ENCODE measurements at places on chromosomes 5 and 9. TPM values are rescaled to one million over a fixed set of nuclear protein-coding genes. Genes with fewer than 3 reads are reported as not detected.
A peak's percentile ranks its signal among the peaks of the same experiment; 100 is the strongest.

- H3K4me3 ChIP-seq, result no peak overlapping the region
- no peaks in the 10 kb centered on the region for H3K27me3 ChIP-seq
- DNase-seq, result peak; percentile 34
- no peak overlapping the region for H3K27ac ChIP-seq
- H3K36me3 ChIP-seq, result peaks cover 73% of the 10 kb centered on the region
Measured at GRCh38 chr9:120856700-120857099, 14.0 kb upstream of the PSMD5 start.

DNA sequence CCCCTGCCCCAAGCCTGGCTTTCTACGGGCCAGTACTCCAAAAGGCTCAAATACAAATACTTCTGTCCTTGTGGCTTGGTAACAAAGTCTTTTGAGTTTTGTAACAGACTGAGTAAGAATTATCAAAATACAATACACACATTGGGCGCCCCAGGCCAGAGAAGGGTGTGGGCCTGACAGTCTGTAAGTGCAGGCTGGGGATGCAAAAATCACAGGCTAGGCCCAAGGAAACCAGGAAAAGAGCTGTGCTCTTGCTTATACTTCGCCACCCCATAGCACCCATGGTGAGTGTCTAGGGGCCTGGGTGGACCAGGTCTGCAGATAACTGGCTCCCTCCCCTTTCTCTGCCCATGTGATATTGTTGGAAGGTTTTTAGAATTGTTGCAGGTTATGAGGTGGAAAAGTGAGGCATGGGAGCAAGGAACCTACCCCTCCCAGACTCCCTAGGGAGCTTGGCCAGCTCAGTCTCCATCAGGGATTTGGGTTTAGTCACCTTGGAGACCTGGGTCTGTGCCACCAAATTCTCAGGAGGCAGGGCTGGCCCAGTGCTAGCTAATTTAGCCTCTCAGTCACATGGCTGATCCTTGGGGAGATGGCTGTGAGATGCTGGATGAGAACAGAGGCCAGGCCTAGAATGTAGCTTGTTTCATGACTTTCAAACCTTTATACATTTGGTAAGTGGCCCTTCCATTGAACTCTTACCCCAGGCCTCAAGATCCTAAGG lies 72.9 kb downstream of the TARS1 start:
- H3K27ac ChIP-seq, result no peak overlapping the region
- no peaks in the 10 kb centered on the region for H3K27me3 ChIP-seq
- H3K4me1 ChIP-seq, result no peaks in the 10 kb centered on the region
- H3K4me3 ChIP-seq, result no peak overlapping the region
- DNase-seq, result no peak

DNA sequence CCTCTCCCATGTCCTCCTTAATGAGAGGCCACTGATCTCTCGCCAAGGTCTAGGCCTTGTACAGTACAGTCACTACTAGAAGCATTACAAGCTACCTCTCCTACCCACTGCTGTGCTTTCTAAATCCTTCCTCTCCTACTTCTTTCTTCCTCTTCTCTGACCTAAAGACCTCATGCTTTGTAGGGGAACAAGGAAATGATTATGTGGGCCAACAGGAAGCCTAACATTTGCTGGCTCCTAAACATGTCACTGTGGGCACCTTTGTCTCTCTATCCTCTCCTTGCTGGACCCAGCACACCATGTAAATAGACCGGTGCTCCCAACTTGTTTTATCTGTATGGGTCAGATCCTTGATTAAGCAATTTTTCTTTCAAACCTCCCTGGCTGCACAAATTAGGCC lies 16.7 kb downstream of the SLC28A3 start:
- no peak for DNase-seq
- no peak overlapping the region for H3K4me3 ChIP-seq
- H3K4me1 ChIP-seq, result peaks cover 18% of the 10 kb centered on the region
- no peaks in the 10 kb centered on the region for H3K36me3 ChIP-seq
- no peak overlapping the region for H3K27ac ChIP-seq

- no peak overlapping the region for H3K27ac ChIP-seq
- no peaks in the 10 kb centered on the region for H3K36me3 ChIP-seq
- peaks cover 38% of the 10 kb centered on the region for H3K4me1 ChIP-seq
- H3K4me3 ChIP-seq, result no peak overlapping the region
Measured at GRCh38 chr5:66151030-66151429, 6.9 kb downstream of the SREK1 start.

- peak overlapping the region; percentile 54 for H3K27ac ChIP-seq
- H3K27me3 ChIP-seq, result no peaks in the 10 kb centered on the region
- DNase-seq, result no peak
- H3K36me3 ChIP-seq, result no peaks in the 10 kb centered on the region
Measured at GRCh38 chr5:56075361-56075760, 80.6 kb upstream of the IL6ST start.

GRCh38 chr9:5186416-5187169 lies 1.2 kb upstream of the INSL6 start:
- DNase-seq, result peak; percentile 3
- no peak overlapping the region for H3K27ac ChIP-seq
- H3K4me1 ChIP-seq, result no peaks in the 10 kb centered on the region
- H3K4me3 ChIP-seq, result no peak overlapping the region

DNA sequence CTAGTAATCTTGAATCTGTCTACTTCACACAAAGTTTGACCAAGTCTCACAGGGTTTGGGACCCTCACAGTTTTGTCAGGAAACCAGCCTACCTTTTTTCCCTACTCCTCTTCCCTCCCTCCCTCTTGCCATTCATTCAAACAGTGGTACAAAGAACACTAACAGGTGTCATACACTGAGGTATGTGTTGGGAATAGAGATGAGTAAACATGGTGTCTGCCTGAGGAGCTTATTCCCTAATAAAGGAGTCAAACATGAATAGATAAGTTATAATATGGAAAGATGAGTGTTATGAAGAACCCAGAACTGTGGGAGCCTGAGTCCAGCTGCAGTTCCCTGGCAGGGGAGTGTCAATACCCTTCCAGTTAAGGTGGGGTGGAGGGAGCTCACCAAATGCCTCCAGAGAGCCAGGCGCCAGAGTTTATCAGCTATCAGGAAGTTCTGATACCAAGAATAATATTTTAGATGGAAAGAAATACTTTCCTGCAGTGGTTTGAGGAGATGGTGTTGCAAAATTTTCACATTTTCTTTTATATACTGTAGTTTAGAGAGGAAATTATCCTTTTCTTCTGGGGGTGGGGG lies 183.4 kb upstream of the NR3C1 start:
- no peaks in the 10 kb centered on the region for H3K4me1 ChIP-seq
- no peak overlapping the region for H3K27ac ChIP-seq
- no peak overlapping the region for H3K4me3 ChIP-seq
- H3K36me3 ChIP-seq, result no peaks in the 10 kb centered on the region
- no peak for DNase-seq

GRCh38 chr5:91345461-91345860 lies 37.7 kb downstream of the ARRDC3 start:
- no peaks in the 10 kb centered on the region for H3K4me1 ChIP-seq
- peak; percentile 84 for DNase-seq
- no peak overlapping the region for H3K4me3 ChIP-seq
- no peak overlapping the region for H3K27ac ChIP-seq
- H3K27me3 ChIP-seq, result no peaks in the 10 kb centered on the region

- H3K27me3 ChIP-seq, result no peaks in the 10 kb centered on the region
- H3K27ac ChIP-seq, result no peak overlapping the region
- DNase-seq, result no peak
- H3K4me3 ChIP-seq, result no peak overlapping the region
- H3K36me3 ChIP-seq, result no peaks in the 10 kb centered on the region
- no peaks in the 10 kb centered on the region for H3K4me1 ChIP-seq
Measured at GRCh38 chr5:132704875-132705274, 31.1 kb downstream of the IL4 start.

GRCh38 chr5:133756036-133756435 lies 143.7 kb upstream of the FSTL4 start:
- no peak for DNase-seq
- H3K27me3 ChIP-seq, result no peaks in the 10 kb centered on the region
- H3K4me1 ChIP-seq, result no peaks in the 10 kb centered on the region
- H3K4me3 ChIP-seq, result no peak overlapping the region
- no peak overlapping the region for H3K27ac ChIP-seq
- no peaks in the 10 kb centered on the region for H3K36me3 ChIP-seq

GRCh38 chr5:53831496-53831895 lies 271.1 kb downstream of the NDUFS4 start:
- H3K4me3 ChIP-seq, result no peak overlapping the region
- H3K27me3 ChIP-seq, result no peaks in the 10 kb centered on the region
- DNase-seq, result no peak
- H3K36me3 ChIP-seq, result no peaks in the 10 kb centered on the region

DNA sequence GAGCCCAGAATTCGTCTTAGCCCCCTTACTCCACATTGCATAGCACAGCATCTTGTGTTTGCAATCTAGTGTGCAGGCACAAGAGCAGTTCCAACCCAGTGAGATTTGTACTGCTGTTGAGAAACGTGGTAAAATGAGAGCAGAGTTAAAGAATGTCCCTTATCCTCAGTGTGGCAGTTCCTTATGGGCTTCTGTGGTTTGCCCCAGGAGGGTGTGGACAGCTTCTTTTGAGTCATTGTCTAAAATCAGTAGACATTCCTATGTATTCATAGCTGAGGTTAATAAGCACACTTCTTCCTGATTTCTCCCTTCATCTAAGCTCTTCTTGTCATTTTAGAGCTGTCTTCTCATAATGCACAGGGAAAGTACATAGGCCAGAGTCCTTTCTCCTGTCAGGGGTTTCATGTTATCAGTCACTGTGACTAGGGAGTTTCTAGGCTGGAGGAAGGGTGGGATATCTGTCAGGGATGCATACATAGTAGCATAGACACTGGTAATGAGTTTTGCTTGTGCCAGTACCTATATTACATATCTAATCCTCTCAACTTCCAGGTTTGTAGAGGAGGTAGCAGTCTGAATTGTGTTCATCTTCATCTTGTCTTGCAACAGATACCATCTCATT lies 2.0 kb upstream of the CAVIN4 start:
- no peaks in the 10 kb centered on the region for H3K36me3 ChIP-seq
- no peak for DNase-seq
- H3K4me3 ChIP-seq, result no peak overlapping the region
- H3K4me1 ChIP-seq, result no peaks in the 10 kb centered on the region
- no peak overlapping the region for H3K27ac ChIP-seq
- H3K27me3 ChIP-seq, result no peaks in the 10 kb centered on the region

DNA sequence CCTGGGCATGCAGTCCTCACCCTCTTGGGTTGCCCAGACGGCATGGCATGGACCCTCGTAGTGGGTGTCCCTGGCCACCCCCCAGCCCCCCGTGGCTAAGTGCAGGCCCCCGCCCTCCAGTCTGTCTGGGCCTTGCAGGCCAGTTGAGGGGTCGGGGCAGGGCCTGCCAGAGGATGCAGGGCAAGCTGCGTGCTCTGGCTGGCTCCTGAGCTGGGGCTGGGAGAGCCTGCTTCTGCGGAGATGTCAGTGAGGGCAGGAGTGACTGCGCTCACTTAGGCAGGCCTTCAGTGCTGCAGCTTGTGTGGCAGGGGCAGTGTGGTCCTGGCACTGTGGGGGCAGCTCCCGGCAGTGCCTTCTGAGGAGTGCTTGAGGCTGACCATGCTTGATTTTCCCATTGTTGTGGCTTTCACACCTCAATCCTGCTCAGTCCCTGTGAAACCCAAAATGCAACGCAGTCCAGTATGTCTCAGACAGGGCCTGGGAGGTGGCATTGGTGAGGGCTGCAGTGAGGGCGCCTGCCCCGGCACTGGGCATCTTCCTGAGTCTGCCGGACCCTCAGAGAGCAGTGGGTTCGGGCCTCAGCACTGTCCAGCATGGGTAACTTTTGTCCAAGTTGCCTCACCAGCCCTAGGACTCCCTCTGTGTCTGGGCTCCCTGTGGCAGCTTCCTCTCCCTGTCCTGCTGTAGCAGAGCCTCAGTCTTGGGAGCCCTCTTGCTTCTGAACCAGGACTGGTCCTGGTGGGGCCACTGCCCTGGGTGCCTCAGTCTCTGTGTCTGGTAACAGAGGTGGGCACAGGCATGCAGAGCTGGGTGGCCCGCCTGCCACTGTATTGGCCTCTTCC lies 93.0 kb downstream of the PHF2 start:
- no peak for DNase-seq
- H3K4me1 ChIP-seq, result no peaks in the 10 kb centered on the region
- no peak overlapping the region for H3K4me3 ChIP-seq
- H3K27ac ChIP-seq, result no peak overlapping the region
- peaks cover 67% of the 10 kb centered on the region for H3K36me3 ChIP-seq
- H3K27me3 ChIP-seq, result no peaks in the 10 kb centered on the region

DNA sequence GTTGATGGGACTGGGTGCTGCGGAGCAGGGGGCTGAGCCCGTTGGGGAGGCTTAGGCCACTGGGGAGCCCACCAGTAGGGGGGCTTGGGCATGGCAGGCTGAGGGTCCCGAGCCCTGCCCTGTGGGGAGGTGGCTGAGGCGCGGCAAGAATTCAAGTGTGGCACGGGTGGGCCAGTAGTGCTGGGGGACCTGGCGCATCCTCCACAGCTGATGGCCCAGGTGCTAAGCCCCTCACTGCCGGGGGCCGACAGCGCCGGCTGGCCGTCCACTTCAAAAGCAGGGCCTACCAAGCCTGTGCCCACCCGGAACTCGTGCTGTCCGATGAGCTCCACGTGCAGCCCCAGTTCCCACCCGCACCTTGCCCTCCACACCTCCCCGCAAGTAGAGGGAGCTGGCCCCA lies 917.5 kb downstream of the TAF11L14 start:
- H3K4me1 ChIP-seq, result no peaks in the 10 kb centered on the region
- H3K4me3 ChIP-seq, result no peak overlapping the region
- no peaks in the 10 kb centered on the region for H3K27me3 ChIP-seq
- no peaks in the 10 kb centered on the region for H3K36me3 ChIP-seq
- DNase-seq, result no peak

DNA sequence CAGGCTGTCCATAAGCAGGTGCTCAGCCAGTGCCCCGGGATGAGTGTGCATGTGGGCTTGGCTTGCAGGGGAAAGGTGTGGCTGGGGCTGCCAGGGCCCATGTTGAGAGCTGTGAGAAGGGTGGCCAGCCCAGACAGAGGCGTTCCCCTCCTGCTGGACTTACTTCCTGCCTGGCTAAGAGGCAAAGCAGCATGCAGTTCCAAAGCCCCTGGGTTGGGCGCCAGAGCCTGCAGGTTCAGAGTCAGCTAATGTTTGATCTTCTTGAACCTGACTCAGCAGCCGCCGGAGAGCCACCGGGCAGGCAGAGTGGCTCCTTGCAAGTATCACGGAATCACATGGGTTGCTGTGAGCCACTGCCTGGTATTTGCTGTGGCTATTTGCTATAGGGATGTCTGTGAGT lies 168.4 kb upstream of the MAP1B start:
- DNase-seq, result peak; percentile 80
- H3K36me3 ChIP-seq, result no peaks in the 10 kb centered on the region
- H3K27ac ChIP-seq, result no peak overlapping the region
- H3K4me3 ChIP-seq, result no peak overlapping the region
- H3K4me1 ChIP-seq, result no peaks in the 10 kb centered on the region

- H3K27me3 ChIP-seq, result peaks cover 36% of the 10 kb centered on the region
- DNase-seq, result no peak
- H3K27ac ChIP-seq, result no peak overlapping the region
- no peaks in the 10 kb centered on the region for H3K36me3 ChIP-seq
- no peak overlapping the region for H3K4me3 ChIP-seq
Measured at GRCh38 chr5:135890867-135891266, 4.8 kb downstream of the IL9 start.

DMRT2 gene
- not detected for polyA plus RNA-seq

FGF10 gene
- polyA plus RNA-seq, result 43.6 TPM

IL4 gene
- polyA plus RNA-seq, result not detected

LCN2 gene
- polyA plus RNA-seq, result 1.3 TPM

HDHD3 gene
- polyA plus RNA-seq, result 14.9 TPM

Data from left lung (tissue), 14 donors.